ENCODE measurements at places on chromosomes 1 and 21. TPM values are rescaled to one million over a fixed set of nuclear protein-coding genes. Genes with fewer than 3 reads are reported as not detected.
A peak's percentile ranks its signal among the peaks of the same experiment; 100 is the strongest.

- DNase-seq: no peak
These were observed 4.9 kb downstream of the HIPK1 start for GRCh38 chr1:113934006-113934405.

- DNase-seq: peak; percentile 74
These were observed 18.9 kb upstream of the COL6A1 start for GRCh38 chr21:45962531-45963231.

- DNase-seq: peak; percentile 94
These were observed at the start of gene HYI for GRCh38 chr1:43453442-43454269. Gene HYI (minus strand): TSS chr1:43453931. CDS start chr1:43453793, 138 bp downstream.

GRCh38 chr21:37367336-37367702, 746 bp downstream of the DYRK1A start:
- no peak for DNase-seq

DNA sequence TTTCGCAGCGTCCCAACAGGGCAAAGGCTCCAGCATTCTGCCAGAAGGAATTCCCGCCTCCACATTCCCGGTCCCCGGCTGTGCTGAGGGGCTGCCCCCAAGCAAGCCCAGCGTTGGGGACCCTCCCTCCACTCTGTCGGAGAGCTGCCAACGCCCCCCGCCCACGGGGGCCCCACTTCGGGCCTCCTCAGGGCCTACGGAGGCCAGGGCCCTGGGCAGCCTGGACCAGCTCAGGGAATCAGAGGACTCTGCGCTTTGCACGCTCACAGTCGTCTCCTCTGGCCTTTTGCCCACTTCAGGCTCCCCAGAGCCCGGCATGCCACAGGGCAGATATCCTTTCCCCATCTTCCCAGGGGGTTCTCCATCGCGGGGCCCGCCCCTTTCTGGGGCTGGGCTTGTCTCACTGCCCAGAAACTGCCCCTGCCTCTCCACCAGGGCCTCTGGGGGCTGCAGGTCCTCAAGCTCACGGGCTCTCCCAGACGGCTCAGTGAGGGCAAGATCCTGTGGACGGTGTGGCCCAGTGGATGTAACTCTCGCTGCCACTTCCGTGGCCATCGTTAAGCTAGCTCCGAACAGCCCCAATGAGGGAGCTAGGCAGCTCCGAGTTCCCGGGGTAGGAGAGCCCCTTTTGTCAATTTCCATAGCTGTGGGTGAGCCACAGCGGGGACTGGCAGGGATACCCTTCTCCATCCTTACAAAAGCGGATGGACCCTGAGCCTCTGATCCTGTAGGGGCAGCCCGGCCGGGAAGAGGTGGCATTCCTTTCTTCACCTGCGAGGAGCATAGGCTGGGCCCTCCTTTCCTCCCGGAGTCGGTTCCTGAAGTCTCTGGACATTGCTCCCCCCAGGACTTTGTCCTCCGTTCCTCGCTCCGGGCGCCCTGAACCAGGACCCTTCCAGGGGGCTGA, 2.8 kb downstream of the ITPKB start:
- peak; percentile 86 for DNase-seq

- no peak for DNase-seq
These were observed 30.0 kb downstream of the TNR start for GRCh38 chr1:175713381-175713780.

DNA sequence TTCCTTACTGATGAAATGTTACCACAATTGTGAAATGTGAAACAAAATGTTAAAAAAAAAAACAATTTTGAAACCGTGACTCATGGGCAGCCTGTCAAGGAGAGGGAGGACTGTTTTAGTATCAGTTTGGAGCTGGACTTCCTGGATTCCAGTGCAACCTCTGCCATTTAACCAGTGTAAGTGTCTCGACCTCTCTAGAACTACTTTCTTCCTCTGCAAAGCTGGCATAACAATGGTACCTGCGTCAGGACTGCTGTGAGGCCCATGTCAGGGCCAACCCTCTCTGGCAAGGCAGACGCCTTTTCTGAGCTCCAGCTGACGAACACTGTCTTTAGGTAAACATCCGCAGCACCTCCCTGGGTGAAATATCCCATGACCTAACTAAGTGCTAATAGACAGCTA, 20.9 kb downstream of the URB1 start:
- peak; percentile 81 for DNase-seq

DNA sequence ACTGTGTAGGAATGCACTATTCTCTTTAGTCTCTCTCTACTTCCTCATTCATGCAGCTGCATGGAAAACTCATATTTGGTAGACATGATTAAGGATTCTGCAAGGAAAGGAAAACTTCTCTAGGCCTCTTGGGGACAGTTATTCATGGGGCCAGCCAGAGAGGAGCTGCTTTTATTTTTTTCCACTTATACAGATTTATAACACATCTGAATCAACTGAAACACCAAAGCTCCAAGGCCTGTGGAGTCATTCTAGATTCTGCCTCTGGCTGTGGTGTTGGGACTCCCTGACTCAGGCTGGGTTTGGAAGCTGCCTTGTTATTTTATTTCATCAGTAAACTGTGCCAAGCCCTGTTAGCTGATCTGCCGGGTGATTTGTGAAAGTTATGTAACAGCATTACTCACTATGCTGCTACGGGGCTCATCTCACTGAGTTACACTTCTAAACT, 83.9 kb upstream of the EDEM3 start:
- peak; percentile 93 for DNase-seq

DNA sequence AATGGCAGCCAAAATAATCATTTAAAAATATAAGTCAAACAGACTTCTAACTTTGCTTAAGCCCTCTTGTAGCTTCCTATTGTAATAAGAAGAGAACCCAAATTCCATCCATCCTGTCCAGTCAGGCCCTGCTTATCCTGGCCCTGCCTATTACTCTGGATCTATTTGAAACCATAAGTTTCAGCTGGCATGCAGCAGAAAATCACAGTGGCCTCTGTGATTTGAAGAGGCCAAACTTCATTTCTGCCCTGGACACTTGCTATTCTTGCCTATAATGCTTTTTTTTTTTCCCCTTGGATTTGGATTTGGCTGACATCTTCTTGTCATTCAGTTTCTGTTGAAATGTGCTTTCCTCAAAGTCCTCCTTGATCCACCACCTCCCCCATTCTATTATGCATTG, 642.8 kb downstream of the USP25 start:
- no peak for DNase-seq

The RHCE gene
- not detected for total RNA-seq

The HSPB7 gene
- total RNA-seq: 224 TPM

The LCK gene
- 0.49 TPM for total RNA-seq

The PLCH2 gene
- not detected for total RNA-seq

Data from sigmoid colon (tissue), 7 donors.